ENCODE measurements at places on chromosomes 4 and X.
A peak's percentile ranks its signal among the peaks of the same experiment; 100 is the strongest.

DNA sequence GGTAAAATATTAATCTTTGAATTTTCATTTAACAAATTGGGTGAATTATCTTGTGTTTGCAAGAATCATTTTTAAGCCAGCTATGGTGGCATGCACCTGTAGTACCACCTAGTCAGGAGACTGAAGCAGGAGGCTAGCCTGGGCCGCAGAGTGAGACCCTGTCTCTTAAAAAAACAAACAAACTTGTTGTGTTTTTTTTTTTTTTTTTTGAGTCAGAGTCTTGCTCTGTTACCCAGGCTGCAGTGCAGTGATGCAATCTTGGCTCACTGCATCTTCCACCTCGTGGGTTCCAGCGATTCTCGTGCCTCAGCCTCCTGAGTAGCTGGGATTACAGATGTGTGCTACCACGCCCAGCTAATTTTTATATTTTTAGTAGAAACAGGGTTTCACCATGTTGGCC is 2.2 kb downstream of the TXLNG start:
- DNase-seq, result no peak

- peak; percentile 57 for DNase-seq
Measured at GRCh38 chrX:42098900-42099299, 175.5 kb upstream of the CASK start.

- DNase-seq, result no peak
Measured at GRCh38 chrX:137575596-137576255, 9.8 kb downstream of the ZIC3 start.

GRCh38 chr4:169993531-169993930 is 32.7 kb downstream of the MFAP3L start:
- DNase-seq, result no peak

DNA sequence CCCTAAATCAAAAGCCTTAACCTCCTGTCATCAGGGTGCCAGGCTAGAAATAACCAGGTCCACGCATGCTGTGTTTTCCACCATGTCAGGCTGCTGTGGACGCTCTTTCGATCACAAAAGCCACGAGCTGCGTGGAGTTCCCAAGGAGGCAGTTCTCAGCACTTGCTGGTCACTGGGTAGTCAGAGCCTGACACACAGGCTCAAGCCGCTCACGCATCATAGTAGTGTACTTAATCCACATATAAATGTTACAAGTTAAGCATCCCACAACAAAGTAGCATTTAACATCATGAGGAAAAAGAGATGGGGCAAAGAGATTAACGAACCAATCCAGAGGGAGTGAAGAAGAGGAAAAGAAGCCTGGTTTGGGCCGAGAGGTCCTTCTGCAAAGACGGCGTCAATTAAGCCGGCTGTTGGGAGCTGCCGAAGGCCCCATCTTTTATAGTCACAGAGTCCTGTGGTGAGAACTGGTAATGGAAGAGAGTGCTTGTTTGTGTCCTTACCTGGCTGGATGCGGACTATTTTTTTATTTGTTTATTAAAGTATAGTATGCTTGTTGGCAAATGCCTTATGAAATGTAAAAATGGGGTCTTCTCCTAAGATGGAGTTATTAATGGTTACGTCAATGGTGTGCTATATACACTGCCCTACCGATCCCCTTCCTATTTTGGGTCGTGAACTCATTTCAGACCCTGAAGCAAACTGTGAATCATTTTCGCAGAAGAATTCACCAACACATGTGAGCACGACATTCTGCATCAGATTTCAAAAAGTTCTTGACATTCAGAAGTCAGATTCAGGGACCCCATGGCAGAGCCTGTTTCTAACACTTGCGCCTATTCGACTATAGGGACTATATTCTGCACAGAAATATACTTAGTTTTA is 675 bp downstream of the PRIMPOL start:
- DNase-seq, result peak; percentile 58

DNA sequence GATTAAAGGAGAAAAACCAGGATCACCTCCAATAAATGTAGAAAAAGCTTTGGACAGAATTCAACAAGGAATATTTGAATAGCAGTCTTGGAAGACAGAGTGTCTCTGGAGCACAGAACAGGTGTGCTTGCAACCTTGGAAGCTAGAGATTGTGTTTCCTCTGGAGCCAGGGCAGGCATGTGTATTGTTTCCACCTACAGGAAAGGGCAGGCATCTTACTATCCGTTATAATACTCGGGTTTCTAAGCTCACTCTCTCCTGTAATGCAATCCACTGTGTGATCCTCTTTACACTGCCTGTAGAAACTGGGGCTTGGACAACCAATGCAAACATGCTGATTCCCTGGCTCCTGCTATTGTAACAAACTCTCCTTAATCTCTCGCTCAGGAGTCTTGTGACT is 14.4 kb downstream of the CCDC110 start:
- no peak for DNase-seq
